ENCODE measurements at places on chromosomes 3 and 15.

- no peak for DNase-seq
Measured at GRCh38 chr3:61582287-61582686, 20.9 kb downstream of the PTPRG start.

DNA sequence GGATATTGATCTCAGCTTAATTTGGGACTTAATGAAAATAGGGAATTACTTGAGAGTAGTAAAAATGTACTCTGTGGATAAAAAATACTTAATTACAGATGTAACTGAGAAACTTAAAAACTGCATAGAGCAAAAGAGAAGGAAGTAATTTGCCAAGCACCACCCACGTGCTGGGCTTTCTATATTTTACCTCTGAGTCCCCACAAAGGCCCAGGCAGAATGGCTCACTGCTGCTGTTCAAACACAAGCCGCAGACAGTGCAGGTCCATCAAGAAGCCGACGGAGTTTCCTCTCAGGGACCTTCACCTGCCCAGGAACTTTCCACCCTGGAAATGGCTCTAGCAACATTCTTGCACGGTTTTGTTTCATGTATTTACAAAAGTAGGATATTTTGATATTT, 77.2 kb upstream of the TRPM1 start:
- DNase-seq: no peak

DNA sequence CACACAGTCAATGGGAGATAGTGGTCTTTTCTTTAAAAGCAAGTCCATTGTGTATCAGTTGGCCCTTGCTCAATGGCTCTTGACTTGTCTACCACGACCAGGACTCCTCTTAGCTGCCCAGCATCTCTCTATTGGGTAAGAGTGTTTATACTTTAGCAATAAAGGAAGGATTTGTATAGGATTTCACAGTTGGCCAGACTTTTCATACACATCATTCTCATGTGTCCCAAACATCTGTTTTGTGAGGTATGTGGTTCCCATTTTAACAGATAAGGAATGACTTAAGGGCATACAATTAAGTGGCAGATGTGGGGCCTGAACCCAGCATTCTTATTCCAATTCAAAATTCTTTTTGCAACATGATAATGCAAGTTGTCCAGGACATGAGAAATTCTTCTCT, 191.5 kb downstream of the CHST2 start:
- DNase-seq: no peak

DNA sequence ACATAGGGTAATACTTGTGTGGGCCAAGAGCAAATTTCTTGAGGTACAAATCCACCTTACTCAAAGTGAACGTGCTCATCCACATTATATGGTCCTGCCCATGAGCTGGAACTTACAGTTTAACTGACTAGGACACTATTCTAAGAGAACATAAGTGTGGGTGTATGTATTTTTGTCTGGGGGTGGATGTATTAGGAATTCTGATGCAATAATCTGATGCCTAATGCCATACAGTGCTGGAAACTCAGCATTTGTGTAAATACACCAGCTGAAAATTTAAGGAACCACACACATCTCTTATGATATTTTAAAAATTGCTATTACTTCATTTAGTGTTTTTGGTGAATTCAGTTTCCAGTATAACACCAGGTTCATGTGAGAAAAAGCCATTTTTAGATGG, 1350.7 kb downstream of the ZPLD1 start:
- DNase-seq: no peak

- DNase-seq: no peak
Measured at GRCh38 chr3:73448761-73449301, 175.9 kb downstream of the PDZRN3 start.

DNA sequence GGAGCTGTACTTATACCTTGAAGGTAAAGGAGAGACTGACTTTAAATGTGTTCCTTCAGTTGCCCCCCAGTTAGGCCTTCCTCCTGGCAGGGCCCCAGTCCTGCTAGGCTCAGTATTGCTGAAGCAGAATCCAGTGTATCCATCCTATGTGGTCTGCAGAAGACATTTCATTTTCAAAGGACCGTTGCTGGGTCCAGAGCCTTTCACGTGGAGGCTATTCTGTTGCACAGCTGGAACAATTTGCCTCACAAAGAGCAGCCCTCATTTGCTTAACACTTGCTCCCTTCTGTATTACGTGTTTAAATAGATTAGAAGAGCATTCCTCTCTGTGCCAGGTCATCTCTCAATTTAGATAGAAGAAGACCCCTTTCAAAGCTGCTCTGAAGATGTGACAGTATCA, 78.9 kb upstream of the CFAP20DC start:
- DNase-seq: no peak

DNA sequence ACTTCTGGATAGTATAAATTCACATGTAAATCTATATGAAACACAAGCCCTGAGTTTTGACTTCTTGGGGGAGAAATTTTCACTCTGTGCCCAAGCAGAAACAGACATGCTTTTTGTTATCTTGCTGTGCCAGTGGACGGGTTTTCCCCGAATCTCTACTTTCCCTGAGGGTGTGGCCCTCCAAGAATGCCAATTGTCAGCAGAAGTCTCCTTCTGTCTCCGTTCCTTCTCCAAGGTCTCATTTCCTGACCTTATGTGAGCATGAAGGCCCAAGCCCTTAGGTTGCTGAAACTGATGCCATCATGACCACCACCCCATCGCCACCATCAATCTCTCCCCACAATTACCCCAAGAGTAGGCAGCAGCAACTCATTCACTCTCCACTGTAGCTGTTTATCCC, 253.8 kb downstream of the XXYLT1 start:
- no peak for DNase-seq

DNA sequence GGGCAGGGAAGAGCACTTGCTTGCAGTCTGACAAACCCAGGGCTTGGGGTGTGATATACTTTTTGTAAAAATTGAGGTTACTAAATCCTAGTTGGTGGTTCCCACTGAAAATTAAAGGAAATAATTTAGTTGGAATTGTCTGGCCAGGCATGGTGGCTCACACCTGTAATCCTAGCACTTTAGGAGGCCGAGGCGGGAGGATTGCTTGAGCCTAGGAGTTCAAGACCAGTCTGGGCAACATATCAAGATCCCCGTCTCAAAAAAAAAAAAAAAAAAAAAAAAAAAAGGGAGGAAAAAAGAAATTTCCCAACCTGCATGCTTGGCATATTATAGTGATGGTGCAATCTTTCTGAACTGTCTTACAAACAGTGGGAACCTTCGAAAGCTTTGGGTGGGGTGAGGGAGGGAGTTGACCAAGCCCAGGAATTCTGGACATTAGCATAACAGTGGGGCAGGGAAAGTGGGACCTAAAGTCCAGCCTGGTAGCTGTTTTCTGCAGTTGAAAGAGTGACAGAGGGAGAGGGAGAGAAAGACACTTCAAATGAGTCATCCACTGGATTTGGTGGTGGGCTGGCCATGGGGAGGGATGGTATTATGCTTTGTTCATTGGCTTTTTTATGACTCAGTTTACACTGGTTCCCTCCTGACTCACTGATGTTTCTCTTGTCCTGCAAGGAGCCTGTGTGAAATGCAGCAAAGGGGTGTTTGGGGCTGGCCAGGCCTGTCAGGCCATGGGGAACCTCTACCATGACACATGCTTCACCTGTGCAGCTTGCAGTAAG, 41.1 kb downstream of the LIMD1 start:
- DNase-seq: no peak

DNA sequence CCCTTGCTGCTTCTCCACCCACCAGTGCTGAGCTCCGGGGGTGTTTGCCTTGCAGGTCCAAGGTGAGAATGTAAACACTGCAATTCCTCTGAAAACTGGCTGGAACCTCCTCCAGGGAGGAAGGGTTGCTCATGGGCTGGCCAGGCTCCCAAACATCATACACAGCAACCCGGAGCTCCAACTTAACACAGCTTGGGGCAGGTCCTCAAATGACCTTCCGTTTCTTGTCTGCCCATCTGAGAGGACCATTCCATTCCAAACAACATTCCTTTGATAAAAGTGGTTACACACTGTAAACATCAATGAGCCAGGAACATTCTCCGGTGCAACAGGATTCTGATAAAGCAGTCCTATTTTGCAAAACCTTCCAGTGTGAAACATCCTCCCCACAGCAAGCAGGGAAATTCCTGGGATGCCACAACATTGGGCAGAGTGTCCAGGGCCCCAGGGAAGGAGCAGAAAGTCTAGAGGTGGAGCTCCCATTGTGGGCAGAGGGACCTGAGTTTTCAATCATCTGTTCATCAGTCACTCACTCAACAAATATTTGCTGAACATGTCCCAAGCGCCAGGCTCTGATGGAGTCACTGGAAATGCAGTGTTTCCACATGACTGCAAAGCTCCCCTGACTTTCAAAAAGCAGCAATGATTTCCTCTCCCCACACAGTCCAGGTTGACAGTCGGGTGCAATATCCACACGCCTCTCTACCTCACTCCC, 7.3 kb upstream of the HEG1 start:
- no peak for DNase-seq

GRCh38 chr3:35565048-35565447, 74.3 kb upstream of the ARPP21 start:
- DNase-seq: no peak

GRCh38 chr3:9244495-9245183, 4.8 kb downstream of the SRGAP3 start:
- DNase-seq: no peak

DNA sequence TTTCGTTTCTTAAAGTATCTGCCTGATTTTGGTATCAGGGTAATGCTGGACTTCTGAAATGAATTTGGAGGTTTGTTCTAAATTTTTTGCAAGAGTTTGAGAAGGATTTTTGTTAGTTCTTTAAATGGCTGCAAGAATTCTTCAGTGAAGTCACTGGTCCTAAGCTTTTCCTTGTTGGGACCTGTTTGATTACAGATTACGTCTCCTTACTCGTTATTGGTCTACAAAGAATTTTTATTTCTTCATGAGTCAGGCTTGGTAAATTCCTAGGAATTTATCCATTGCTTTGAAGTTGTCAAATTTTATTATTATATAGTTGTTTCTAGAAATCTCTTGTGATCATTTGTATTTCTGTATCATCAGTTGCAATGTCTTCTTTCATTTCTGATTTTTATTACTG, 196.0 kb downstream of the DPH6 start:
- DNase-seq: no peak

DNA sequence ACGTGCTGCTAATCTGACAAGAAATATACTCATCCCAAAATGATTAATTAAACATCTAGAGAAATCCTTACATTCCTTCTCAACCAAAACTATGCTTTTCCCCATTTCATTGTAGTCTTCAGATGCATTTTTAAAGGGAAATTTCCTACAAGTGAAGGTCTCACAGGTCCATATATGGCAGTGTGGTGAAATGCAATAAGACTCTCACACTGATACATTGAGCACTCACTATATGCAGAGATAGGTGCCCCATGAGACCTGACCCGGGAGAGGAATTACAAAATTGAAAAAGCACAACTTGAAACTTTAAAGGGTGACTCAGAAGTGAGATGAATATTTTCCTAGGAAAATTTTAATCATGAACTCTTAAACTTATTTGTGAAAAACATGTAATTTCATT, 629.2 kb upstream of the NAALADL2 start:
- DNase-seq: no peak

DNA sequence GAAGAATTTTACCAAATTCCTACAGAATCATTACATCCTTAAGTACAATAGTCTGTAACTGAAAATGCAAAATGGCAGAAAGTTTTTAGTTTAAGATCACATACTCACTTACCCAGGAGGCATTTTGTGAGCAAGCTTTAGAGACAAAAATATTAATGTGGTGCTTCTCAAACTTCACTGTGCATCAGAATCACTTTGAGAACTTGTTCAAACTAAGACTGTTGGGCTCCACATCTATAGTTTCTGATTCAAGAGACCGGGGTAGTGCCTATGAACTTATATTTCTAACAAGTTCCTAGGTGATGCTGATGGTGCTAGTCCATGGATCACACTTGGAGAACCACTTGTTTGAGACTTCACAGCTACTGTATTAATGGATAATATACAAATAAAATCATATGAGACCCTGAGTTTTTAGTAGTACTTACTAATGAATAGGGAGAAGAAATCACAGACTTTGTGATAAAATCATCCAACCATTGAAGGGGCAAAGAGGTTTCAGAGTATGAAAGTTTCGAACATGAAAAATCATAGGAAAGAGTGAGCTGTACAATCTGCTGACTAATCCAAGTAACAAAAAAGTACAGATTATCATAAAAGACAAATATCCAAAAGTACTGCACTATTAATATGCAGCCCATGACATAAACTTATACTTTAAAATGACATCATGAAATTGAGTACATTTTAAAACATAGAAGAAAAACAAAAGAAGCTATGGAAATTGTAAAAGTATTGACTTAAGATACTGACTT, 110.3 kb downstream of the ADAM10 start:
- DNase-seq: no peak

GRCh38 chr3:156763931-156764720, 62.0 kb upstream of the LEKR1 start:
- DNase-seq: no peak

DNA sequence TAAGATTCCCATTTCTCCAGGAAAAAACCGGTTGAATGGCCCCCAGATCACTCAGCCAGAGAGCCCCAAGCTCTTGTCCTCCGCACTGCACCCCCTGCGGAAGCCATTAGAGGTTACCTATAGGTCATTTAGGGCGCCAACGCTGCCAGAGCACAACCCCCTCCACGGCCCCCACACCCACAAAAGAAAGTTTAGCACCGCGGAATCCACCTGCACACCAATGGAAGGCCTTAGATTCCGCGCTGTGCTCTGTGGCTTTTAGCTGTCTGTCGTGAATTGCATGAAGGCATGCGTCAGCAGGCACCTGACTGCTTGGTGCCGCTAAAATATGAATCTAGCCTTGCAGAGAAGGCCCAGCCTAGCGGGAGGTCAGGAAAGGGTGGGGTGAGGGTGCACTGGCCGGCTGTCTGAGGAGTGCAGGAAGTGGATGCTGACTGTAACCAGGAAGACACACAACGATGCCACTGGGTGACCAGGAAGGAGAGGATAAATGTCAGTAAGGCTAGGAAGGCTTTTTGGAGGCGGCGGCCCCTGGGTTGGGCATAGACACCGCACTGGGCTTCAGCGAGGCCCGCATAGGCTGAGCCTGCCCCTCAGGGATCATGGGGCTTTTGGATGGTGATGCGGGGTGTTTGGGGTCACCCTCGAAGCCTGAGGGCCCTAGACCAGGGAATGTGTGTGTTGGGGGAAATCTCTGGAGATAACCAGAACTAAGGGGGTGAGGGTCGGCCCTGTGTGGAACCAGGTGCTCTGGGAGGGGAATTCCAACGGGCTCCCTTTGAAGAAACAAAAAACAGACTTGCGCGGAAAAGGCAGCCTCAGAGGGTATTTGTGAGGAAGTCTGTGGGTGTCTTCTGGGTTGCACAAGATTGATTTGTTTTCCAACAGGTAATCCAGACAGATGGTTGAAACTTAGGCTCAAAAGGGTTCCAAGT, 976 bp upstream of the NUP210 start:
- DNase-seq: no peak

DNA sequence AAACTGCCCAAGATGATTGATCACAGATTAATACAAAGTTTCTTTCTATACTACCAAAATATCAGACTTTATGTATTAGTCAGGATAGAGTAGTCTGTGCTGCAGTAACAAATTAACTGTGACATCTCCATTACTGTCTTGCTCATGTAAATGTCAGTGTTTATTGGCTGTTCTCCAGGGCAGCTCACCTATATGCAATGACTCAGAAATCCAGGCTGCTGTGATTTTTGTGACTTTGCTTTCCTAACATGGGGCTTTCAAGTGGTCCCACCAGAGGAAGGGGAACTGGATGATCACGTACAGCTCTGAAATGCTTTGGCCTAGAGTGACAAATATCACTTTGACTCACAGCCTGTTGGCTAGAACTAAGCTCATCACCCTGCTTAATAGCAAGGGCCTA, 12.9 kb downstream of the PLS1 start:
- DNase-seq: no peak
